ENCODE measurements at places on chromosomes 12 and 14. TPM values are rescaled to one million over a fixed set of nuclear protein-coding genes. Genes with fewer than 3 reads are reported as not detected.

DNA sequence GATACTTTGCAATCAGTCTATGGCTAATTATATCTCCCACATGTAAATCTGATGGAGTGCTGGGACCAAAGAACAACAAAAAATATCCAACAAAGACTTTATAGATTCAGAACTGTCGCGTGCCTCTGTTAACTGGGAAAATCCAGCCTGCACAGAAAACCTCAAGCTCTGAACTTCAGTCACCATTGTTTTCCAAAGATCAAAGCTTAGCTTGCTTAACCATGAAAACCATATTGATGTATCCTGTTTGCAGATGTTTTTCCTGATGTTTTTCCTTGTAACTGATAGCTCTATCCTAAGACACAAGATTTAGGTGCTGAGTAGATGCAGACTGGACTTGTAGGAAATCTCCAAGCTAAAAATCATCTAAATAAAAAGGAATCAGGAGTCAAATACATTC, 163.7 kb downstream of the GXYLT1 start:
- no peak for DNase-seq

GRCh38 chr12:15532364-15532977, 210.2 kb downstream of the PTPRO start:
- DNase-seq, result no peak

DNA sequence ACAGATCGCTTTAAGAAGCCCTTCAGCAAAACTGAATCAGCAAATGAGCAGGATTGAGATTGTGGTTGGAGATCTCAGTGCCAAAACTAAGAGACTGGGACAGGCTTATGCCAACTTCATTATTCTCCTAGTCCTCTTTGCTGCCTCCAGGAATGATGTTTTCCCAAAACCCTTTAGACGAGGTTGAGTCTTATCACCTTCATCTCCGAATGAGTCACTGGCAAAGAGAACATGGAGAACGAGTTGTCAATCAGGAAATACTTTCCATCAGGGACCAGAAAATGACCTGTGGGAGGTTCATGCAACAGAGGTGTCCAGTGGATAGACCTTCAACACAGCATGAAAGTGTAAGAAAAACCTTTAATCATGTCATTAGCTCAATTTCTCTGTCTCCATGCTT, 461.5 kb downstream of the RMST start:
- DNase-seq, result no peak

DNA sequence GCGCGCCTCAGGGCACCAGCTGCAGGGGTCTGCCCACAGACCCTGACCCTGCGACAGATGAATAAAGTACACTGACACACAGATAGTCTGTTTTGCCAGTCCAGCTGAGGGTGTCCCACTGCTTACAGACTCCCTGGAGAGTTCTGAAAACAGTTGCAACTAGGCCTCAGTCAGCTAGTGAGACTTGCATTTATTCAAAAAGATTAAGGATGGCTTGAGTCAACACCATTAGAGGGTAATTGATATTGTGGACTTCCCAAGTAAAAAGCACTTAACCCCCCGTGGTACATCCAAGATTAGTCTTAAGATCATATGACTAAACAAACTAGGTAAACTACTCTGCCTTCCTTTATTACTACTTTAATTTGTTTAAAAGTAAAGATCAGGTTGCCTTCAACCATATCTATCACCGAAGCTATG, 11.1 kb upstream of the PSEN1 start:
- no peak for DNase-seq

Gene TWF1
- total RNA-seq, result 65.4 TPM

DNA sequence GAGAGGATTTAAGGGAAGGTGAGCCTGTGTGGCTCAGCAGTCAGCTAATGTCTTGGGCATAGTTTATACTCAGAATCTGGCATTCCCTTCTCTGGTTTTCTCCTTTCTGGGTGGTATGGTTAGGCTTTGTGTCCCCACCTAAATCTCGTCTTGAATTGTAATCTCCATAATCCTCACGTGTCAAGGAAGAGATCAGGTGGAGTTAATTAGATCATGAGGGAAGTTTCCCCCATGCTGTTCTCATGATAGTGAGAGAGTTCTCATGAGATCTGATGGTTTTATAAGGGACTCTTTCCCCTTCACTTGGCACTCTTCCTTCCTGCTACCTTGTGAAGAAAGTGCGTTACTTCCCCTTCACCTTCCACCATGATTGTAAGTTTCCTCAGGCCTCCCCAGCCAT, 169.8 kb upstream of the PELI2 start:
- DNase-seq, result no peak

Gene PRH2
- total RNA-seq, result not detected

DNA sequence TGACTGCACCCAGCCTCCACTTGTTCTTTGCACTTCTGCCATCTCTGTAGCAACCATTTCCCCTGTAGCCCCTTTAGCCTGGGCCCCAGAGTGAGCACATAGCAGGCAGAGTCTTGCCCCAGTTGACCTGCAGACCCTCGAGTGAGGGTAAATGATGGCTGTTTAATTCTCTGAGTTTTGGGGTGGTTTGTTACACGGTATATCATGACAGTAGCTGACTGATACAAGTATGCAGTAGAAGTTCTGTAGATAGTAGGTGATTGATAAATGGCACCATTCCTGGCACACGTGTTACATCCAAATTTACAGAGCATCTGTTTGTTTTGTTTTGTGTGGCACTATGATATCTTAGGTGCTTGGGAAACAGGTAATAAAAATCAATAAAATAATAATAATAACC, 32.4 kb downstream of the CALM1 start:
- no peak for DNase-seq

Gene MYL2
- total RNA-seq, result 43.5 TPM

GRCh38 chr14:20247646-20248246, 8.7 kb downstream of the OR11H4 start:
- no peak for DNase-seq

DNA sequence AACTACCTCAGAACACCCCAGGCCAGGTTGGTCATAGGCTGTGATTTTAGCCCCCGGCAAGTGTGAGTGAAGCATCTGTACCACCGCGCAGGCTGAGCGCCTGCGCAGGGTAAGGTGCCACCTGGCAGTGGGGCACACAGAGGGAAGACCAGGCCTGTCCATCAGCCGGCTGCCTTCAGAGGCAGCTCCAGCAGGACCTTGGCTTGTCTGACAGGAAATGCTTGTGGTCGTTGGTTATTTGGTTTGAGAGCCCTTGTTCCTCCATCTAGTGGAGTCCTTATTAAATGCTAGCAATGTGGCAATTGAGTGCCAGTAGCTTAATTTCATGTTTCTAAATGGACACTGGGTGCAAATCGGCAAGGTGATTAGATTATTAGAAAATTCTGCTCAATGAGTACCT, 27.5 kb downstream of the SLC25A29 start:
- no peak for DNase-seq

DNA sequence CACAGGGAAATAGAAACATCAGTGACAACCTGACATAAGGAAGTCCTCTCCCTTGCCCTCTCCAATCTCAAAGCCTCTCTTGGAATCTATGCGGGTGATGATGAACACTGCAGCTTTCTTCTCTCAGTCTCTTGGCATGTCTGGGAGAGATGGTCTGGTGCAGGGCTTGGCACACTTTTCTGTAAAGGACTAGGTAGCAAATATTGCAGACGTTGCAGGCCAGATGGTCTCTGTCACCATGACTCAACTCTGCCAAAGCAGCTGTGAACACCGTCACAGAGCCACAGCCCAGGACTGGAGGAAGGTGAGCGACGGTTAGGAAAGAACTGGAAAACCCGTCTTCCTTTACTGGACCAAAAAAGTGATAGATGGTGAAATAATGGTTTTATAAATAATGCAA, 591.0 kb upstream of the TMEM132C start:
- no peak for DNase-seq

- no peak for DNase-seq
Observed at GRCh38 chr12:78034025-78034424, 203.3 kb downstream of the NAV3 start.

Gene CPNE6
- total RNA-seq, result 0.20 TPM

- no peak for DNase-seq
Observed at GRCh38 chr12:121279507-121279915, 17.0 kb downstream of the CAMKK2 start.

Gene LRTM2
- 0.20 TPM for total RNA-seq

GRCh38 chr14:28946267-28946666, 179.7 kb downstream of the FOXG1 start:
- no peak for DNase-seq

DNA sequence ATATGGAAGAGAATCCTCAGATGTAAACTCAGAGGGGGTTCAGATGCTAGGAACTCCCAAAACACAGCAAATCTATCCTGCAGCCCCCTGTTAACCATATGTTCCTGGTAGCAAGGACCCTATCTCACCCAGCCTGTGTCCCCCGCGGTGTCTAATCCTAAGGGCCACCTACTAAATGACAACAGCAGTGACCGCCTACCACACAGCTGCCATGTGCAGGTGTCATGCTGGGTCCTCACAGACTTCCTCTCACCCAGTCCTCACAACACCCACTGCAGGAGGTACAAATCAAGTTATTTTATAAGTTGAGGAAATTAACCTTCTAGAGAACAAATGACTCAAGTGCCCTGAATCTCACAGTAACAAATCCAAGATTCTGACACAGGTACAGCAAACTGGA, 73.9 kb downstream of the ITPK1 start:
- DNase-seq, result no peak

DNA sequence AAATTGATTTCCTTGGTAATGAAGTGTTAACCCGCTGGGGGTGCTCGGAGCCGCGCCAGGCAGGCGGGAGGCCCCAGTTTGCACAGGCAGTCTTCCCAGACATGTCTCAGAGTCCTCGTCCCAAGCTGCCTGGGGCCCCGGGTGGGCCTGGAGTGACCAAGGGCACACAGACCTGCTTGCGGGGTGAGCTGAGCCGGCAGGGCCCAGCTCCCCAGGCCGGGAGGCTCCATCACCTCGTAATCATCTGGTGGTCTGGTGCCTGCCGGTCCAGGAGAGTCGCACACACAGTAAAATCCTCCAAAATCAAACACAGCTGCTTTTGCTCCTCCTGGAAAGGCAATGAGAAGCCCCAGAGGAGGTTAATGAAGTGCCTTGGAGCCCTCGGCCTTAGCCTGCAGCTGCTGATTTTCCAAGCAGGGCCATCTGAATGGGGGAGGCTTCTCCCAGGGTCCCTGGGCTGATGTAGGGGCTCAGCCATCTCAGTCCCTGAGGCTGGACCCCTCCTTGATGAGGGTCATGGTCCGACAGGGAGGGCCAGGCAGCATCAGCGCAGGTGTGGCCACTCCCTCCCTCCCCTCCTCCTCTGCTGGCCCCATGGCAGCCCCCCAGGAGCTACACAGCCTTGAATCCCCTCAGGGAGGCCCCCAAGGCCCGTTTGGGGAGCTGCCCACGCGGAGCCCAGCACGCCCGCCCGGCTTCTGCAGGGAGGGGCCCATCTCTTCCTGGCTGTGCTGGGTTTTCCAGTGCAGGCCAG, 39.4 kb upstream of the FBRSL1 start:
- peak; percentile 58 for DNase-seq

- peak; percentile 6 for DNase-seq
Observed at GRCh38 chr12:117744418-117744817, 224.4 kb downstream of the KSR2 start.

GRCh38 chr12:108914121-108914531, 34.2 kb downstream of the DAO start:
- no peak for DNase-seq

- DNase-seq, result no peak
Observed at GRCh38 chr14:70773182-70773862, 36.0 kb downstream of the MAP3K9 start.

DNA sequence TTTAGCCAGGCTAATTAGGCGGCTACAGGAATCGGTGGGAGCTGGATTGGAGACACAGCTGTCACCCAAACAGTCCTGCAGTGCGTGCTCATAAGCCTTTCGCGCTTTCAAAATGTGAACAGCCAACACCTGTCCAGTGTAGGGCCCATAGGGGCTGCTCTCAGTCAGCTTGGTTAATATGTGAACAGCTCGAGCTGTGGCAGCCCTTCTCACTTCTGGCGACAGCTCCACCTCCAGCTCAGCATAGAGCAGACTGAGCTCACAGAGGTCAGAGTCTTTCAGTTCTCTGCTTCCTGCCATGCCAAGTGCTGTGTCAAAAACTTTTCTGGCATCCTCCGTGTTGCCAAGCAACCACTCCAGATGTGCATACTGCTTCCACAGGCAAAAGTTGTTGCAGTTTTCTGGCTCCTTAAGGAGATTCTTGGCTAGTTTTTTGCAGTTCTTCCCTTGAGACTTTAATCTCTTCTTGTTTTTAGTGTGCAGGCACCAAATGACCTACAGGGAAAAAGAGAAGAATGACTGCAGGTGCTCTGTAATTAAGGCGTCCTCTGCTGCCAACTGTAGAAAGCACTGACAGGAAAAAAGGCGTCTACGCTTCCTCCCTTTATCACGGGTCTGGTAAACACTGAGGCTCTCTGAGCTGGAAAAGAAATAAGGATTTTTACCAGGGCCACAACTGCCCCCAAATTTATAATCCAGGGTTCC, 32.5 kb downstream of the PSMC1 start:
- no peak for DNase-seq

DNA sequence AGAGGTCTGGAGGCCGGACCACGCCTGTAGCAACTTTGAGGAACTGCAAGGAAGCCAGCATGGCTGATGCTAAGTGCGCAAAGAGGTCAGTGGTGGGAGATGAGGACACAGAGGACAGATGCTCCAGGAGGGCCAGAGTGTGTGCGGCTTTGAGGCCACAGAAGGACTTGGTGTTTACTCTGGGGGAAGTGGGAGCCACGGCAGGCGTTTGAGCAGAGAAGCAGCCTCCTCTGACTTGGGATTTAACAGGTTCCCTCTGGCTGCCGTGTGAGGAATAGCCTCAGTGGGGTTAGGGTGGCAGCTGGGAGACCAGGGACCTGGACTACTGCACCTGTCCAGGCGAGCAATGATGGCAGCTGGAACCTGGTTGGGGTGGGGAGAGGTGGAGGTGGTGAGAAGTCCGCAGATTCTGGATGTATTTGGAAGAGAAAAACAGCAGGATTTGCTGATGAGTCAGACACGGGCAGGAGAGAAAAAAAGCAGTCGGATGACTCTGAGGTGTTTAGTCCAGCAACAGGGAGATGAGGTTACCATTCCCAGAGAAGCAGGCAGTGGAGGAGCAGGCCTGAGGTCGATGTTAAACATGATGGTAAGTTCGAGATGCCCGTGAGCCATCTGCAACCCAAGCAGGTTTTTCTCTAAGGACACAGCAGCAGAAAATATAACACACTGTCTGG, 143.5 kb downstream of the SCARB1 start:
- no peak for DNase-seq

GRCh38 chr12:104588047-104588920, 131.5 kb downstream of the CHST11 start:
- DNase-seq, result no peak

DNA sequence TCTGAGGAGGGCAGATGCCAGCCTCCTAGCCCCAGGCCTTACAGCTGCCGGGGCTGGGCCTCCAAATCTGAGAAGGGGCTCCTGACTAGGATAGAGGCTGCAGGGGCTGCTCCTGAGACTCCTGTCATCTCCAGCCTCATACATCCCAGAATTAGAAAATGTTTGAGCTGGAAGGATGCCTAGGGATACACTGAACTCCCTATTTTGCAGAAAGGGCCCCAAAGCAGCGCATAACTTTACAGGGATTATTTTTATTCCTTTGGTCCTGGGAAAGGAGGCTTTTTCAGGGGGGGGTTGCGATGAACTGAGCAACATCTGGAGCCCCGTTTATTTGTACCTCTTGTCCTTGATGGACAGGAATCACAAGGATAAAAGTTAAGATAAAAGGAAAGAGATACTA, 35.9 kb upstream of the SLC38A2 start:
- no peak for DNase-seq

Gene FSCB
- total RNA-seq, result 0.10 TPM

GRCh38 chr12:114682785-114683708, 928 bp downstream of the TBX3 start:
- DNase-seq, result peak; percentile 70

Data from skin of body (tissue), 3 donors.